Hematopoietic multipotent progenitor cell (in vitro differentiated cells): ENCODE measurements at places on chromosomes 4 and X. TPM values are rescaled to one million over a fixed set of nuclear protein-coding genes. Genes with fewer than 3 reads are reported as not detected.

The ALAS2 gene
- total RNA-seq, result 4.6 TPM

The DCTD gene
- 62.5 TPM for total RNA-seq

The GLUD2 gene
- 0.27 TPM for total RNA-seq

The SLC25A4 gene
- total RNA-seq, result 1.9 TPM

The GAGE1 gene
- not detected for total RNA-seq

The KLHL34 gene
- not detected for total RNA-seq

The NUDT9 gene
- 7.3 TPM for total RNA-seq

The DCAF8L1 gene
- total RNA-seq, result not detected

The EDA gene
- total RNA-seq, result under 0.01 TPM

The EFHC2 gene
- 7.3 TPM for total RNA-seq

The NDNF gene
- total RNA-seq, result not detected

The KLB gene
- under 0.01 TPM for total RNA-seq

The HPGD gene
- 18.3 TPM for total RNA-seq

The MAGEA2B gene
- not detected for total RNA-seq

The NLGN4X gene
- under 0.01 TPM for total RNA-seq

The FAM3A gene
- total RNA-seq, result 43.9 TPM

The MXRA5 gene
- under 0.01 TPM for total RNA-seq
